ENCODE measurements at places on chromosomes 6 and 20.

GRCh38 chr6:2257363-2257762 is 12.0 kb upstream of the GMDS start:
- DNase-seq: no peak

GRCh38 chr6:32244270-32244669 is 20.4 kb upstream of the NOTCH4 start:
- no peak for DNase-seq

DNA sequence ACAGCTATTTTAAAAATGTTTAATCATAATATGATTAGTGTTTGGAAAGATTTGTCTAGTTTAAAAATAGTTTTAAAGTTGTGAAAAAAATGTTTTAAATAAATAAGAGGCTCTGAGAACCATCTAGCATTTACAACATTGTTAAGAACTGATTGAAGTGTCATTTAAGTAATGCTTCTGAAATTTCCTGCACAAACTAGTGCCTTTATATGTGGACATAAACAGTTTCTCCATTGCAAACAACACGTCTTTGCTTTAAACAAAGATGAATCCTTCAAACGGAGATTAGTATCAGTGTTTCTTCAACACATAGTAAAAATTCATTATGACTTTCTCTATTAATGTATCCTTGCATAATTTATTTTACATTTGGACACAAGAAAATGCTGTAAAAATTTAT is 45.9 kb upstream of the ID4 start:
- DNase-seq: no peak

- DNase-seq: no peak
These were observed 411.8 kb downstream of the CDKAL1 start for GRCh38 chr6:20946022-20946421.

GRCh38 chr6:160279850-160280249 is 21.2 kb upstream of the SLC22A2 start:
- no peak for DNase-seq

GRCh38 chr6:14316651-14317386 is 199.2 kb downstream of the CD83 start:
- no peak for DNase-seq

GRCh38 chr6:125197795-125198269 is 44.3 kb downstream of the TPD52L1 start:
- DNase-seq: no peak

DNA sequence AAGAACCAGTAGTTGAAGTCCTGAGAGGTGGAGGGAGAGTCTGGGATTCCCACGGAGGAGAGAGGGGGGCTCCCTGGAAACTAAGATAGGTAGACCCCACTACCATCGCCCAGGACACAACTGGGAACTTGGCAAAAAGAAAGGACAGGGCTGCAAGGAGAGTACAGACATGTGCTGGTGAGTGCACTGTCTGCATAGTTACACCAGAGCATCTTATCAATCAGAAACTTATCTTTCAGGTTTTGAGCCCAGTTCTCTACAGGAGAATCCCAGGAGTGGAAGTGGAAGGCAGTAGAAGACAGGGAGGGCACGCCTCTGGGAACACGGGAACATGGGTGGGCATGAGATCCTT is 12.2 kb downstream of the NFKBIL1 start:
- no peak for DNase-seq
